Stimulated activated CD4-positive, alpha-beta T cell treated with anti-CD3 and anti-CD28 coated beads, Interleukin-4, amount 100 ng/mL, for 1 hour (primary cell): ENCODE measurements at places on chromosomes 5 and 9.

GRCh38 chr9:21967702-21968101 lies 26.5 kb downstream of the CDKN2A start:
- DNase-seq: no peak

- DNase-seq: peak; percentile 42
Measured at GRCh38 chr5:95817430-95817829, 5.1 kb downstream of the GLRX start.

DNA sequence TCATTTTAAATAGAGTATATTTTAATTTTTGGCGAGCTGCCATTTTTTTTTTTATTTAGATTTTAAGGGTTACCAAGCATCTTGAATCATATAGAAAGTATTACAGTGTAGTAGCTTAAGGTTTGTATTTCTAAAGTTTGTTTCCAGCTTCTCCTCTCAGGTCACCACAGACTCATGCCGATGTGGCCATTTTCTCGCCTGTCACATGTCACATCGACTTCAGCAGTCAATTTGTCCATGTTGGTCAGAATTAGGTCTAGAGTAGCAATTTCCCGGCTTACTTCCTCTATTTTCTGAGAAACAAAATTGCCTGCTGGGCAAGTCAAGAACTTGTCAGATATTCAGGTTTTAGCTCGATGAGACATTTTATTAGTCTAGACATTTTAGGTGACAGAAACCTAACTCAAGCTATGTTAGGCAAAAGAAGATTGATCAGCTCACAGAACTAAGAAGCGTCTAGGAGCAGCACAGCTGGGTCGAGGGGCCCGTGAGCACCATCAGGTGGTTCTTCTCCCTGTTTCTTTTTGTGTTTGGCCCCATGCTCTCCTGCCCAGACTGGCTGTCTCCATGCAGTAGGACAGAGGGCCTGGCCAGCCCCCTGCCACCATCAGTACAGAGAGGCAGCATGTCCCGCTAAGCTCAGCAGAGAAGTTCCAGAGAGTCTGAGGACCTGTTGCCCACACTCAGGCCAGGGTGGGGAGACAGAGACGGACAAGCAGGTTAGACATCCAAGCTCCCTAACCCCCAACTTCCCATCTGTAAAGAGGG lies 48.4 kb upstream of the AFAP1L1 start:
- no peak for DNase-seq

DNA sequence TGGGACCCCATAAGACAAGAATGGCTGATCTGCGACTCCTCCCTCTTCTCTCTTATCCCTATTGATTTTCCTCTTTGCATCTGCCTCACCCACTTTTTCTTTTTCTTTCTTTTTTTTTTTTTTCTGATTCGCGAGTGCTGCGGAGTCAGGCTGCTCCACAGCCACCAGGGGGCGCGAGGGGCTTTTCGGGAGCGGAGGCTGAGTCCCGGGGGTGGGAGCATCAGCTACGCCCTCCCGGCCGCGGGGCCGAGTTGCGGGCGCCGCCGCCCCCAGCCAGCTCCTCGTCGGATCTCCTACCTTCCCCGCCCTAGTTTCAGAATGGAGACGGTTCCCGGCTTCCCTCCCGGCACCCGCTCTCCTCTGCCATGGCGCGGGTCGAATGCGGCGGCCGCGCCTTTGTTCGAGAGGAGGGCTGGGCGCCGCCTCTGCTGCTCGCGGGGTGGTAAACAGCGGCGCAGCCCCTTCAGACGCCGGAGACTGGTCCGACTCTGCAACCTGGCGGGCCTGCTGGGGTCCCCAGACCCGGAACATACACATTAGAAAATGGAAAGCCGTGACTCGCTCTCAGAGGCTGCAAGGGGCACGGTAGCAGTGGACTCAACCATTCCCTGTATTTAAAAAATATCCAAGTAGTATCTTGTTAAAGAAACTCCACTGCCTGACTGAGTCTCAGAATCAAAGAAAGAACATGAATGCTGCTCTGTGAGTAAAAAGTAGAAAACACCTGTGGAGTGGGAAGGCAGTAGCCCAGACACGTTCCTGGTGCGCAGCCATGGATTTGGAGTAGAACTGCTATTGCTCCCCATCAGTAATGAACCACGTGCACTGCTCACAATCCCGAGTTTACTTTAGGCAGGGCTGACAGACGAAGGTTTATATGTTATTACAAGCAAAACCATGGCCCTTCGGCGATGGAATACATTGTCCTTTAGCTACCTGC lies 55.7 kb downstream of the DPYSL3 start:
- DNase-seq: peak; percentile 73

- peak; percentile 26 for DNase-seq
Measured at GRCh38 chr9:137176302-137177182, 4.7 kb upstream of the TMEM210 start.

DNA sequence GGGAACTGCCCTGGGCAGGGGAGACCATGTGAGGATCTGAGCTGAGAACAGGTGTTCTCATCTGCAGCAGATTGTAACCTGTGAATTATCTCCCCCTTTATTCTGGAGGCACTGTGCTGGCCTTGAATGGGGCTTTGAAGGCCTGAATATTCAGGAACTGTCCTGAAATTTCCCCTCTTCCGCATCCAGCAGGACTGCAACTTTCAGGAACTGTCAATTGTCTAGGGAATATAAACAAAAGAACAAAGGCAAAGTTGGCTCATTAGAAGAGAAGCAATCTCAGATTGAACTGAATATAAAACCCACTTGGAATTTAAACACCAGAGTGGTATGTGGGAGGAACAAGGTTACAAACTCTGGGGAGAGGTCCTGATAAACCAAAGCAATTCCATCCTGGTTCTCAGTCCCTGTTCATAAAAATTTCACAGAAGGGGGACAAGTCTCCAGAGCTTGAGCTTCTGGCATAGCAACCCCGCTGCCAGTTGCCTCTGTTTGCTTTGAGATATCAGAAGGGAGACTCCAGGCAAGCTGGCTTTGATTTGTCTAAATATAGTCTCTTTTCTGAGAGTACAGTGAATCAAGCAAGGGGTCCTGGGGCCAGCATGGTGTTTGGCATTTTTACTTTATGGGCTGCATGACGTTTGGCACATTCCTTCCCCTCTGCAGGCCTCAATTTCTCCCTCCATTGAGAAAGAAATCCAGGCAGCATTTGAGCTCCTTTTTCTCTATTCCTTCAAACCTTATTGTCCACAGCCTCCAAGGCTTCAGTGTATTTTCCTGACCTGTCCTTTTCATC lies 47.5 kb downstream of the ADRB2 start:
- no peak for DNase-seq

GRCh38 chr5:116626272-116626723 lies 51.7 kb upstream of the SEMA6A start:
- no peak for DNase-seq

GRCh38 chr5:154058055-154059038 lies 19.6 kb downstream of the MFAP3 start:
- no peak for DNase-seq

DNA sequence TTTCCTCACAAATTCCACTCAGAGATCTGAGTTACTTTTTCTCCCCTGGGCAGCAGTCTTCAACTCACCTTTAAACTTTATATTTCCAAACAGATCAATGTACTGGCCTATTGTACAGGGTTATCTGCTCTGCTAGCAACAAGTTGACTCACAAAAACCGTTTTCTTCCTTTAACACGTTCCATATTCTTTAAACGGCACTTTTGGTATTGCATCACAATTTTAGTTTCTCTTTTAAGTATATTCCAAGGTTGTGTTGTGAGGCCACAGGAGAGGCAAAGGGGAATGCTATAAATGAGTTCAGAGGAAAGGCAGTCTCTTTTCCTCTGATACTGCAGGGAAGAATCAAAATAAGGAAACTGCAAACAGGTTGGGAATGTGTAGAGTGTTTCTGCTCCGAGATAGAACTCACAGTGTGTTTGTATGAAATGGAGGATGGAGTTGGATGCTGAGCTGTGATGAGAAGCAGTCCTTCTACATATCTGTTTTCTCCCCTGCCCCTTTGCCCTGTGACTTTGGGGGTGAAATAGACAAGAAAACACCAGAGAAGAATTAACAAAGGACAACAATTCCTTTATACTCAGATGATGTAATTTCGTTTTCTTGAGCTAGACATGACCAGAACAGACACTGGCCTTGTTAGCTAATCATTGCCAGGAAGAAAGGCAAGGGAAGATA lies 9.9 kb upstream of the ALDOB start:
- no peak for DNase-seq

DNA sequence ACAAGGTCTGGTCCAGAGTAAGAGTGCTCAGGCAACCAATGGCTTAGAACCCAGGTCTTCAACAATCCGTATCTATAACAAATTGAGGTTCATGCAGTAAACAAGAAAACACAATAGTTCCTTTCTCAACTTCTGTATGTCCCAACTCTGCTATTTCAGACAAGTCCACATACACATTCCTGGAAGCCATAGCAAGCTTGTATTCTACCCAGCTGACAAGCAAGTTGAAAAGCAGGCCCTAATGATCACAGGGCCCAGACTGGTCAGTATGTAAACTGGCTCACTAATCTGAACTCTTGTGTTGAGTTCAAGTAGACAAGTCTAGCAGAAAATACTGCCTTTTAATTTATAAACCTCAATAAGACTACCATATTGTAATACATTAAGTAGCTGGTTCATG lies 26.9 kb downstream of the FNIP1 start:
- no peak for DNase-seq

- DNase-seq: no peak
Measured at GRCh38 chr9:1575939-1576338, 439.2 kb upstream of the SMARCA2 start.

GRCh38 chr5:110346893-110347358 lies 379.5 kb downstream of the TMEM232 start:
- no peak for DNase-seq

DNA sequence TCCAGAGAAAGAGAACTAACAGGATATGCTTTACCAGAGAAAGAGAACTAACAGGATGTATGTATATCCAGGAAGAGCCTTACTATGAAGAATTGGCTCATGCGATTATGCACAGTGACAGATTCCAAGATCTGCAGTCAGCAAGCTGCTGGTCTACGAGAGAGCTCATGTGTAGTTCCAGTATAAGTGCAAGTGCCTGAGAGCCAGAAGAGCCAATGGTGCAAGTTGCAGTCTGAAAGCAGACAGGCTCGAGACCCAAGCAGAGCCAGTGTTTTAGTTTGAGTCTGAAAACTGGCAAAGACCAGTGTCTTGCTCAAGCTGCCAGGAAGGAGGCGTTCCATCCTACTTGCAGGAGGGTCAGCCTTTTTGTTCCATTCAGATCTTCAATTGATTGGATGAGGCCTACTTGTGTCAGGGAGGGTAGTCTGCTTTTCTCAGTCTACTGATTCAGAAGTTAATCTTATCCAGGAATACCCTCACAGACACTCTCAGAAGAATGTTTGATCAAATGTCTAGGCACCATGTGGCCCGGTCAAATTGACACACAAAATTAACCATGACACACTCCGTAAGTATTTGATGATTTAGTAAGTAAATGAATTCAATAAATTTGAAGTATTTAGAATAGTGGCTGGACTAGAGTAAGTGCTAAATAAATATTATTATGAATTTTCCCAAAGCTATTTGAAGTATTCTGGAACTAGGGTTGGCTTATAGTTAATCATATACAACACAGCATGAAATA lies 372.1 kb upstream of the SGCD start:
- DNase-seq: no peak

DNA sequence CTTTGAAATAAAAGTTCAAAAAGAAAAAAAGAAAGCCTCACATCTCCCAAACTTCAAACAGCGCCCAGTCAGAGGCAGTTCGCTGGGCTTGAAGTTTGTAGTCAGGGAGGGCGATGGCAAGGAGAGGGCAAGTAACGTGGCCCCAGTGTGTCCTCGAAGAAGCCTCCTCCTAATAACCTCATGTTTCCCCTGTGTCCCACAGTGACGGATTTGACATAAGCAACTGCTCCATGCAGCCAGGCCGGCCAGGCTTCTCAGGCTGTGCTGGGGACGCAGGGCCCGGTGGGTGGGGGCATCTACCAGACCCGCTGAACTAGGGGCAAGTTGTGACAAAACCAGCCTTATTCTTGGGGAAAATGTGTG lies 172.2 kb downstream of the ERCC6L2 start:
- DNase-seq: no peak

- DNase-seq: no peak
Measured at GRCh38 chr9:128011071-128011817, 30.5 kb upstream of the EEIG1 start.

DNA sequence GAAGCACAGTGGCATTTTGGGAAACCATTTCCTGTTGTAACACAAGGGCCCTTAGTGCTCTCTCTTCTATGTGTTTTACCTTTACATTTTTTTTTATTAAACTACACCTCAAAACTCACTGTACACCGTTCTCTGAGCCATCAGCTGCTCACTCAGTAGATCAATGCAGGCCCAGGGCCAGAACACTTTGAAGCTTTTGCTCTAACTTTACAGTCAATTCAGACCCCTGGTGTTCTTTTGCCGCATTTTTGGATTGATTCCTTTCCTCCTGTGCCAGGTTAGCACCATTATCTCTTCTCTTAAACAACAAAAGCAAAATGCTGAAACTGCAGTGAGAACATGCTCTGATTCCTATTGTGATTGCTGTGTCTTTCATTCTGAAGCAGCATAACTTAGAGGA lies 269.8 kb upstream of the RGMB start:
- DNase-seq: no peak

- no peak for DNase-seq
Measured at GRCh38 chr5:407801-408268, 35.1 kb upstream of the EXOC3 start.

DNA sequence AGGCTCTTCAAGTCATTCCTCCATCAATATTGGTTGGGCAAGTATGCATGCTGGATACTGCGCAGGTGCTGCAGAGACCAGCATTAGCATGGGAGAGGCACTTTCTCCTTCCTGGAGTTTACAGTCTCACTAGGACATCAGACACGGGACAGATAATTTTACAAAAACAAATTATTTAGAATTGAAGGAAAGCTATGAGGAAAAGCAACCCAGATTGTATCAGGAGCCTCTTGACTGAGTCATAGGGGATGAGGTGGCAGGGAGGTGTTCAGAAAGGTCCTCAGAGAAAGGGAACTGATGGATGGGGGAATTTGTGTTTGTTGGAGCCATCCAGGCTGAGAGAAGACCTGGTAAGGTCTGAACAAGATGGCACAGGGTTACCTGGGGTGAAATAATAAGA lies 24.5 kb upstream of the RAB14 start:
- no peak for DNase-seq

DNA sequence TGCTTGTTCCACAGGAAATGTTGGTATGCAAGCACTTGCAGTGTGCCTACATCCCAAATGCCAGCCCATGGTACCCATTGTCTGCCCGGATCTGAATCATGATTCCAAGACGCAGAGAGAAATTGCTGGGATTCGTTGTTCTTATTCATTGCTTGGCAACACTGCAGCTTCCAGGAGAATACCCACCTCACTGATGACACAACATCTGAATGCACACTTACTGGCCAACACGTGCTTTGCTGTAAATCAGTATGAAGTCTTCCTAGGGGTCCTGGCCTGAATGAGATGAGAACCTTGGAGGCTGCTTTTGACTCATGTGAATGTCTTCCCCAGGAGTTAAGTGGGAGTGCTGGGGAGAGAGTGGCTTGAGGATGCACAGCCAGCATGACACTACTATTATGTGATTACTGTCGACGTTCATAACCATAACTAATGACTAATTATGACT lies 11.6 kb downstream of the SRD5A1 start:
- no peak for DNase-seq

- no peak for DNase-seq
Measured at GRCh38 chr5:179802950-179803562, 3.6 kb downstream of the MGAT4B start.

GRCh38 chr5:173884402-173885053 lies 3.6 kb upstream of the CPEB4 start:
- no peak for DNase-seq
